Heart right ventricle (tissue), 16 donors: ENCODE measurements at places on chromosomes 5 and 9. TPM values are rescaled to one million over a fixed set of nuclear protein-coding genes. Genes with fewer than 3 reads are reported as not detected.

The CBY3 gene
- not detected for total RNA-seq

The SLC25A48 gene
- total RNA-seq, result not detected

The GLDC gene
- total RNA-seq, result not detected

The CCNO gene
- total RNA-seq, result 0.15 TPM

The BHMT2 gene
- total RNA-seq, result 19.6 TPM

The DPYSL3 gene
- total RNA-seq, result 18.0 TPM

The SAXO1 gene
- total RNA-seq, result not detected

The SLC6A7 gene
- total RNA-seq, result not detected

The WDR5 gene
- 19.3 TPM for total RNA-seq

DNA sequence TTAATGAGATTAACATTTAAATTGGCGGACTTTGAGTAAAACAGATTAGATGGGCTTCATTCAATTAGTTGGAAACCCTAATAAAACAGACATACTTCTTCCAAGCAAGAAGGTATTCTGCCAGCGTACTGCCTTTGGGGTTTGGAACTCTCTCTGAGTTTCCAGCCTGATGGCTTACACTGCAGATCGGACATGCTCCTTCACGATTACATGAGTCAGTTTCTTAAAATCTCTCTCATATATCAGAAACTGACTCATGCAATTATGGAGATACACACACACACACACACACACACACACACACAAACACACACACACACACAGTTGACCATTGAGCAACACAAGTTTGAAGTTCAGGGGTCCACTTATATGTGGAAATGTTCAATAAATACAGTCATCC, 789.4 kb downstream of the CDH12 start:
- H3K36me3 ChIP-seq, result no peaks in the 10 kb centered on the region
- H3K4me3 ChIP-seq, result no peak overlapping the region
- H3K27me3 ChIP-seq, result no peaks in the 10 kb centered on the region

GRCh38 chr5:154753792-154754191, 1.4 kb upstream of the LARP1 start:
- peak overlapping the region; percentile 82 for H3K4me3 ChIP-seq
- H3K4me1 ChIP-seq, result peaks cover 27% of the 10 kb centered on the region
- H3K36me3 ChIP-seq, result no peaks in the 10 kb centered on the region
- peak overlapping the region; percentile 94 for H3K27ac ChIP-seq

DNA sequence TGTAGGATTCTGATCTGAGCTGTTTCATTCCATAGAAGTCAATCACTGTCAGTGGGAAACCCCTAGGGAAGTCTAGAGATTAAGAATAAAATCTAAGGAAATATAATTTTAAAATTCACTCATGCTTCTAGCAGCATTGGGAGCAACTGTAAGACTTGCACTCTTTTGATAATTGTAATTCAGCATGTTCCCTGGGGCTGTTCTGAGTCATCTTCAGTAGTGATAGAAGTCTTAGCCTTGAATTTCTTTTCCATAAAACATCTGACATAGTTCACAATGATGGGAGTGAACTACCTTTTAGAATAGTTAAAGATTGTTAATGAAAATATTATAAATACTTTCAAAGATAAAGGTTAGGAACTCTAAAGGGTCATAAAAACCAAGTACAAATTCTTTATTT, 935.8 kb downstream of the DTWD2 start:
- H3K4me3 ChIP-seq, result no peak overlapping the region
- H3K27ac ChIP-seq, result no peak overlapping the region
- H3K27me3 ChIP-seq, result no peaks in the 10 kb centered on the region
- DNase-seq, result no peak
- no peaks in the 10 kb centered on the region for H3K36me3 ChIP-seq
- H3K4me1 ChIP-seq, result no peaks in the 10 kb centered on the region

- no peak overlapping the region for H3K4me3 ChIP-seq
- no peak overlapping the region for H3K27ac ChIP-seq
- no peaks in the 10 kb centered on the region for H3K36me3 ChIP-seq
- peaks cover 16% of the 10 kb centered on the region for H3K27me3 ChIP-seq
- no peaks in the 10 kb centered on the region for H3K4me1 ChIP-seq
- DNase-seq, result no peak
Measured at GRCh38 chr5:7405277-7405676, 9.3 kb downstream of the ADCY2 start.

DNA sequence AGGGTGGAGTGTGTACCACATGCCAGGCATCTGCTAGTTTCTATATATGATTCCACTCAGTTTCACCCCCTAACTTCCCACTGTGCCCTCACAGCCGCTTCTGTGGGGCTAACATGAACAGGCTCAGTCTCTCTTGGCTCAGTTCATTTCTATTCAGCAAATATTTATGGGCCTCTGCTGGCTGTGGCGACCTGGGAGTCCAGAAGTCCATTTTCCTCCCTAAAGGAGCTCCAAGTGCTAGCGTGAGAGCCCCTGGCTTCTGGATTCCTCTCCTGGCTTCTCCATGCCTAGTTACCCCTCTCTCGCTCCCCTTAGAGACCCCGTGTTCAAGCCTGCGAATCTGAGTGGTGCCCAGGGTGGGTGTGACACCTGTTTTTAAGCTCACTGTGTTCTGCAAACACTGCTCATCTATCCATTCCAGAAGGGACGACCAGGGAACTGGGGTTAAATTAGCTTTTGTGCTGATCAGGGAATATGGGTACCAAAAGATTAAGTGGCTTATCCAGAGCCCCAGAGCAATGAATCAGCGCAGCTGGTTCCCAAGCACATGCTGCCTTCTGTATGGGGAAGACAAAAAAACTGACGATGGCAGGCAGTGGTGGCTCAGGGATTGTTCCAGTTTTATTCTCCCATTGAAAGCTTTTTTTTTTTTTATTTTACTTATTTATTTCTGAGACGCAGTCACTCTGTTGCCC, 57.6 kb downstream of the HMCN2 start:
- no peak overlapping the region for H3K4me3 ChIP-seq
- H3K27me3 ChIP-seq, result peaks cover 31% of the 10 kb centered on the region
- no peak for DNase-seq
- no peaks in the 10 kb centered on the region for H3K4me1 ChIP-seq
- no peak overlapping the region for H3K27ac ChIP-seq

DNA sequence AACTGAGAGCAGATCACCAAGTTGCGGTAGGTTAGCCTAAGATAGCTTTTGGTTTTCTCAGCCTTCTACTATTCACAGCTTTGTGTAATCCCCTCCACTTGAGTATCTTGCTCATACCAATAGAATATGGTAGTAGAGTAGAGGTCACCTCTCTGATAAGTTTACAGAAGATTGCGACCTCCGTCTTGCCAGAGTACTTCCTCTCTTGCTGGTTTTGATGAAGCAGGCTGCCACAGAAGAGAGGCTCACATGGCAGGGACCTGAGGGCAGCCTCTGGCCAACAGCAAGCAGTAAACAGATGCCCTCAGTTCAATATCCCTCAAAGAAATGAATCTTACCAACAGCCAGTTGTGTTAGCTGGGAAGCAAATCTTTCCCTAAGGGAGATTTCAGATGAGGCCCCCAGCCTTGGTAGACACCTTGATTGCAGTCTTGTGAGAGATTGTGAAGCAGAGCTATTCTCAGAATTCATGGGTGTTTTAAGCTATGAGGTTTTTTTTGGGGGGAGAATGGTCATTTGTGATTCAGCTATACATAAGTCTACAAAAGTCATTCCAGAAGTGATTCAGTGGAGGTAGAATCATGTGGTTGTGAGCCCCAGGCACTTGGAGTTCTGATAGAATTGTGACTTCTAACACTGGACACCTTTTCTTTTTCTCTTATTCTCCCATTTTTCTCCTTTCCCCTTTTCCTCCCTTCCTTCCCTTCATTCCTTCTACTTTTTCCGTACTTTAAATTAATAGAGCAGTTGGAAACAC, 22.7 kb upstream of the CDKN2B start:
- H3K4me1 ChIP-seq, result no peaks in the 10 kb centered on the region
- no peak overlapping the region for H3K27ac ChIP-seq
- no peak for DNase-seq
- no peaks in the 10 kb centered on the region for H3K27me3 ChIP-seq

GRCh38 chr9:126341902-126342301, 15.3 kb downstream of the MVB12B start:
- DNase-seq, result no peak
- H3K27me3 ChIP-seq, result no peaks in the 10 kb centered on the region
- peaks cover 4% of the 10 kb centered on the region for H3K4me1 ChIP-seq
- no peaks in the 10 kb centered on the region for H3K36me3 ChIP-seq
- H3K27ac ChIP-seq, result no peak overlapping the region

DNA sequence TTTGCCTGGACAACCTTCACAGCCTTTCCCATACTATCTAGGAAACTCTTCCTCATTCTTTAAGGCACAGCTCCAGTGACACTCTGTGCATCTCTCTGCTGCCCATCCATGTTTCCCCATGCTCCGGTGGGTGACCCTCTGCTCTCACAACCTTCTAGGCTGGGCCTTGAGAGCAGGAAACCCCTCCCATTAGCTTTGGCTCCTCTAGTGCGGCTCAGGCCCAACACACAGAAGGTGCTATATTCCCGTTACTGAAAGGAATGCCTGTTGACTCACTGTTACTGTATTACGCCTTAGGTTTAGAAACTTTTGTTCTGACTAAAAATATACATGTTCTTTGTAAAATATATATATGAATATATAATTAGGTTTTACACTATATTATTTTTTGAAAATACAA, 8.1 kb upstream of the CCL28 start:
- no peaks in the 10 kb centered on the region for H3K4me1 ChIP-seq
- H3K27ac ChIP-seq, result no peak overlapping the region
- no peak overlapping the region for H3K4me3 ChIP-seq
- DNase-seq, result no peak
- H3K36me3 ChIP-seq, result no peaks in the 10 kb centered on the region
- H3K27me3 ChIP-seq, result no peaks in the 10 kb centered on the region

GRCh38 chr5:137055271-137055872, 443.8 kb downstream of the SPOCK1 start:
- no peak overlapping the region for H3K27ac ChIP-seq
- no peaks in the 10 kb centered on the region for H3K4me1 ChIP-seq
- no peaks in the 10 kb centered on the region for H3K27me3 ChIP-seq
- H3K36me3 ChIP-seq, result no peaks in the 10 kb centered on the region
- H3K4me3 ChIP-seq, result no peak overlapping the region

DNA sequence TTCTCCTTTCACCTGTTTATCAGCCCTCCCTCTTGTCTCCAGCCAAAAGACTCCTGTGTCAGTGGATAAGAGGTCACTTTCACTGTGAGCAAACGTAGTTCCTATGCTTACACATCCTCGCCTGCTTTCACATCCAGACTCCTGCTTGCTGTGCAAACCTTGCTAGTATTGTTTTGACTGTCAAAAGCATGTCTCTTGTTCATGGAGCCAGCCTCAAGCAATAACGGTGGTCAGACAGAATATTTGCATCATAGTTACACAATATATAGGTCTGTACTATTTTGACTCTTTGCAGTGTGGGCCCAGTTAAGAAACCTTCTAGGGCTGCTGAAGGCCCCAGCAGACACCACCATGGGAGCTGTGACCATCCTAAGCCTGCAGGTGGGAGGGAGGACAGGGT, 420.0 kb downstream of the SEMA5A start:
- no peak overlapping the region for H3K27ac ChIP-seq
- no peaks in the 10 kb centered on the region for H3K27me3 ChIP-seq
- H3K4me3 ChIP-seq, result no peak overlapping the region

- no peak for DNase-seq
- H3K4me1 ChIP-seq, result peaks cover 32% of the 10 kb centered on the region
- H3K4me3 ChIP-seq, result no peak overlapping the region
- H3K36me3 ChIP-seq, result no peaks in the 10 kb centered on the region
- H3K27me3 ChIP-seq, result no peaks in the 10 kb centered on the region
Measured at GRCh38 chr9:82490019-82490499, 501.5 kb downstream of the SPATA31D1 start.

DNA sequence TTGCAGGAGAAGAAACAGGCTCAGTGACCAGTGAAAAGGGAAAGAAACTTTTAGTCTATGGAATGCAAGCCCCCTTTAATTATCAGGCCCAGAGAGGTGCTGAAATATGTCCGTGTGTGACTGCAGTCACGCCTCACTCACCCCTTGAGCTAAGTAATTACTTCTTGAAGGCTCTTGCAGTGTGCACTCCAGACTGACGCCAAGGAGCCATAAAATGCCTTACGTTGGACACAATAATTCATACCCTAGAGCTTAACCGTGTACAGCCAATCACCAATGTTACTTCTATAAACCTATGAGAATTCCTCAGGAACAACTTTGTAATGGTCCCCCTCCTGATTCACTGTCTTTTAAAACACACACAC, 242.2 kb downstream of the SYK start:
- no peak for DNase-seq
- no peaks in the 10 kb centered on the region for H3K27me3 ChIP-seq
- no peaks in the 10 kb centered on the region for H3K36me3 ChIP-seq

GRCh38 chr5:173472164-173472563, 143.9 kb upstream of the STC2 start:
- peak overlapping the region; percentile 72 for H3K27ac ChIP-seq
- peaks cover 21% of the 10 kb centered on the region for H3K4me1 ChIP-seq
- H3K4me3 ChIP-seq, result no peak overlapping the region
- no peak for DNase-seq

DNA sequence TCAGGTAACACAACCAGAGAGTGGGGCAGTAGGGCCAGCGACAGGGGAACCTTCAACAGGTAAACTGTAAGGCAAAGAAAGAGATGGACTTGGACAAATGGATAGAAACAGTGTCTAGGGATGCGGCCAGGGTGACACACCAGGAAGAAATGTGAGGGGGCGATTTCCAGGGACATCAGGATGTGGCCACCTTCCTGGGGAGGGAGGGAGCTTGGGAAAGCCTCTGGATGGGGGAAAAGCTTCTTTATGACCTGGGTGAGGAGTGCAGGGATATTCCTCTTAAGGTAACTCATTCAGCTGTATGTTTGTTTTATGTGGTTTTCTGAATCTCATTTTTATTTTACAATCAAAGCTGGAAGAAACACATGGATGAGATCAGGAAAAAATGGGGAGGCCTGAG, 11.9 kb upstream of the NXNL2 start:
- H3K4me3 ChIP-seq, result no peak overlapping the region
- H3K4me1 ChIP-seq, result no peaks in the 10 kb centered on the region
- H3K36me3 ChIP-seq, result no peaks in the 10 kb centered on the region
- DNase-seq, result no peak

- no peaks in the 10 kb centered on the region for H3K4me1 ChIP-seq
- no peak overlapping the region for H3K4me3 ChIP-seq
- no peak for DNase-seq
- H3K36me3 ChIP-seq, result no peaks in the 10 kb centered on the region
- no peaks in the 10 kb centered on the region for H3K27me3 ChIP-seq
- no peak overlapping the region for H3K27ac ChIP-seq
Measured at GRCh38 chr5:3251784-3252183, 343.8 kb upstream of the IRX1 start.

- no peak for DNase-seq
- no peak overlapping the region for H3K27ac ChIP-seq
- H3K27me3 ChIP-seq, result peaks cover 31% of the 10 kb centered on the region
- no peaks in the 10 kb centered on the region for H3K36me3 ChIP-seq
- H3K4me1 ChIP-seq, result no peaks in the 10 kb centered on the region
- no peak overlapping the region for H3K4me3 ChIP-seq
Measured at GRCh38 chr9:133731876-133732638, 6.1 kb downstream of the SARDH start.

DNA sequence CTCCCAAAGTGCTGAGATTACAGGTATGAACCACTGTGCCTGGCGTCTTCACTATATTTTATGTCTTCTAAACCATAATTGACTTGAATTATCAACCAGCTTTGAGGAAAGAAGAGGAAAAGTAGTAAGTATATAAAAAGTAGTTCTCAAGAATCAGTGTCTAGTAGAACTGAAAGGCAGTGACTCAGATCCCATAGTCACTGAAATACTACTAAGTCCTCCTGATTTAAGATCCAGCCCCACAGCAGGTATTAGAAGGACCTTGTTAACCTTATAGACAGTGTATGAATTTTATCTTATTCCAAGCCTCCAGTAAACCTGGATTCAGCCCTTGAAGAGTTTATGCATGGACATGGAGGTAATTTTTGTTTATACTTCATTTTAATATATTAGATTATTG, 31.5 kb downstream of the LNPEP start:
- DNase-seq, result no peak
- peaks cover 4% of the 10 kb centered on the region for H3K4me1 ChIP-seq
- no peak overlapping the region for H3K4me3 ChIP-seq
- no peak overlapping the region for H3K27ac ChIP-seq
- no peaks in the 10 kb centered on the region for H3K27me3 ChIP-seq
